ENCODE measurements at places on chromosomes 7 and 10.

- no peak for DNase-seq
These were observed 41.8 kb downstream of the CNNM1 start for GRCh38 chr10:99370993-99371392.

DNA sequence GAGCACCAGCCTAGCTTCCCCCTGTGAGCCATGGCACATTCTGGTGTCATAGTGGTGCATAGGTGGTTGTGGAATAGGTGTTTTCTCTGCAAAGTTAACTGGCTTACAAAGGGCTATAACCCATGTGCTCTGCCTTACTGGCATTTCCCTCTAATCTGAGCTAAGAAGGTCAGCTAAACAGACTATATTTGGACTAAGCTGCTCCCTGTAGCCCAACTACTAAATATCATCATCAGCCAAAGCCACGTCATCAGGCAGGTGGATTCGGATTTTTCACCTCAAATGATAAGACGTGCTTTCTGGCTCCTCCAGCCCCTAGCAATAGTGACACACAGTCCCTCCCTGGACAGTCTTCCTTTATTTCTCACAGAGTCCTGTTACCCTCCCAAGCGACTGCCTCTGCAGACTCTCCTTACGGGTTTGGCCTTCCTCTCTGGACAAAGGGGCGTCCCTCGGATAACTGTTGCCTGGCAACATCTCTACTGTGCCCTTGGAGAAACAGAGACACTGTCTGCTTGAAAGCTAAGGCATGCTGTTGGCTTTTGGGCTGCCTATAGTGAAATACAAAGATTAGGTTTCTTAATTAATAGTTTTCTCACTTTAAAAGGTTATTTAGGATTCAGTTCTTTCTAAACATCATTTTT, 9.1 kb downstream of the SLC13A4 start:
- DNase-seq: no peak

DNA sequence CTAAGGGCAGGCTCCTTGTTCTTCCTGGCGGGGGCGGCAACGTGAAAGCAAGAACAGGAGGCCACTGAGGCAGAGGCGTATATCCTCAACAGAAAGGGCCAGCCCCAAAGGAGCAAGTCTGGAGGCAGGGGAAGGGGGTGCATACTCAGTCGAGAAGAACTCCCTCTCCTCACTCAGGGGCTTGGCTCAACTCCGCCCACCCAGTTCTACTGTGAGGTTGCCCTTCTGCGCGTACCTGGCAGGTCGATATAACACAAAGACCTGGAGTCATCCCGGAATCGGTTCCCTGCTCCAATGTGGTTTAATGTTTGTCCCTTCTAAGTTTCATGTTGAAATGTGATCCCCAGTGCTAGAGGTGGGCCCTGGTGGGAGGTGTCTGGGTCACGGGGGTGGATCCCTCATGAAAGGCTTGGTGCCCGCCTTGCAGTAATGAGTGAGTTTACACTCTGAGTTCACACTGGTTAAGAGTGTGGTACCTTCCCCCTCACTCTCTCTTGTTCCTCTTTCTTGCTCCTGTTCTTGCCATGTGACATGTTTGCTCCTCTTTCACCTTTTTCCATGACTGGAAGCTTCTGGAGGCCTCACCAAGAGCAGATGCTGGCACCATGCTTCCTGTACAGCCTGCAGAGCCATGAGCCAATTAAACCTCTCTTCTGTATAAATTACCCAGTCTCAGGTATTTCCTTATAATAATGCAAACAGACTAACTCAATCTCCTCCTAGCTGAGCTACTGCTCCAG, 32.6 kb downstream of the GSDME start:
- DNase-seq: no peak

GRCh38 chr10:84948644-84949043, 620.3 kb downstream of the CCSER2 start:
- no peak for DNase-seq

Measured in stimulated activated CD8-positive, alpha-beta memory T cell treated with anti-CD3 and anti-CD28 coated beads, Interleukin-2, amount 100 ng/mL, for 1 hour (primary cell).